ENCODE measurements at places on chromosomes 2 and 18.
A peak's percentile ranks its signal among the peaks of the same experiment; 100 is the strongest.

DNA sequence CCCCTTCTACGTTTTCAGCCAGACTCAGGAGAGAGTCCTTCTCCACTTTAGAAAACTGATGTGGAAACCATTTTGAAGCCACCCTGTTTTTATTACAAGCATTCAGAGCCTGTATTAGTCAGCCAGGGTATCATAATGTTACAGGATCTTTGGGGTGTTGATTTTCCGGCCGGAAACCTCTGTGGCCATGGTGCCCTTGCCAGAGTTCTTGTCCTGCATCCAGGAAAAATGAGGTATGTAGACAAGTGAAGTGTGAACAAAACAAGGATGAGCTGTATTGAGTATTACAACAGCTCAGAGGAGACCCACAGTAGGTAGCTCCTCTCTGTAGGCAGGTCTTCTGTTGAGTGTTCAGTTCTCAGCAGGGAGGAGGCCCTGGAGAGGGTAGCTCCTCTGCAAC, 241.0 kb upstream of the COPS8 start:
- DNase-seq: no peak

DNA sequence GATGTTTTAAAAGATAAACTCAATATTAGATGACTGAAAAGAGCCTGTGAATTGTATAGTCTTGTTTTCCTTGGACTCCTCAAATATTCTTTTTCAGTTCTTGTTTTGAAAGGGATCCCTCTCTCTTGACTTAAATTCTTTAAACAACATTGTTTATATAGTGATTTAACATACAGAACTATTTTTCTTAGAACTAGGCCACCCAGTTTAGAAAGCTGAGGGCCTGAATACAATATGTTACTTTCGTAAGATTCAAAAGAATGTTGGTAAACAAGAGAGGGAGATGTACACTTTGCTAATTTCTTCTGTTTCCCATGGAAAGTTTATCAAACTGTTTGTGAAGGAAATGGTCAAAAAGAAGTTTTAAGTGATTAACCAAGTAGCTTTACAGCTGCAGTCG, 5.5 kb upstream of the TSPYL6 start:
- DNase-seq: no peak

DNA sequence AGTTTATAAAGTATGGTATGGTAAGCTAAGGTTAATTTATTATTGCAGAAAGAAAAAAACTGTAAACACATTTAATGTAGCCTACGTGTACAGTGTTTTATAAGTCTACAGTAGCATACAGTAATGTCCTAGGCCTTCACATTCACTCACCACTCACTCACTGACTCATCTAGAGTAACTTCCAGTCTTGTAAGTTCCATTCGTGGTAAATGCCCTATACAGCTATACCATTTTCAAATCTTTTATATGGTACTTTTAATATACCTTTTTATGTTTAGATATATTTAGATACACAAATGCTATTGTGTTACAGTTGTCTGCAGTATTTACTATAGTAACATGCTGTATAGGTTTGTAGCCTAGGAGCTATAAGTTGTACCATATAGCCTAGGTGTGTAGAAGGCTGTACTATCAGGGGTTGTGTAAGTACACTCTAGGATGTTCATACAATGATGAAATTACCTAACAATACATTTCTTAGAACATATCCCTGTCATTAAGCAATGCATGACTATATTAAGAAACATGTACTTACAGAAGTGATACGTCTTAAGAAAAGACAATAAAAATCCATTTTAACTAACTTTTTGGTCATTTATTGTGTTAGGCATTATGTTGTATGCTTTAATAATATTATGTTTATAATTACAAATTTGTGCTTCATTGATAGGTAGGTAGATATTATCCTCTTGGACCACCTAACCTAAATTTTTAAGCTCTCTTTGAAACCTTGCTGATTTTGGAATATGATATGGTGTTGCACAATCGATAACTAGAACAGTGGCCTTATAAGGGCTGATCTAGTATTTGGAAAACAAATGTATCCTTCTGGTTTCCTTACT, 51.9 kb downstream of the VRK2 start:
- DNase-seq: peak; percentile 51

GRCh38 chr2:215422676-215423075, 13.2 kb downstream of the FN1 start:
- peak; percentile 2 for DNase-seq

DNA sequence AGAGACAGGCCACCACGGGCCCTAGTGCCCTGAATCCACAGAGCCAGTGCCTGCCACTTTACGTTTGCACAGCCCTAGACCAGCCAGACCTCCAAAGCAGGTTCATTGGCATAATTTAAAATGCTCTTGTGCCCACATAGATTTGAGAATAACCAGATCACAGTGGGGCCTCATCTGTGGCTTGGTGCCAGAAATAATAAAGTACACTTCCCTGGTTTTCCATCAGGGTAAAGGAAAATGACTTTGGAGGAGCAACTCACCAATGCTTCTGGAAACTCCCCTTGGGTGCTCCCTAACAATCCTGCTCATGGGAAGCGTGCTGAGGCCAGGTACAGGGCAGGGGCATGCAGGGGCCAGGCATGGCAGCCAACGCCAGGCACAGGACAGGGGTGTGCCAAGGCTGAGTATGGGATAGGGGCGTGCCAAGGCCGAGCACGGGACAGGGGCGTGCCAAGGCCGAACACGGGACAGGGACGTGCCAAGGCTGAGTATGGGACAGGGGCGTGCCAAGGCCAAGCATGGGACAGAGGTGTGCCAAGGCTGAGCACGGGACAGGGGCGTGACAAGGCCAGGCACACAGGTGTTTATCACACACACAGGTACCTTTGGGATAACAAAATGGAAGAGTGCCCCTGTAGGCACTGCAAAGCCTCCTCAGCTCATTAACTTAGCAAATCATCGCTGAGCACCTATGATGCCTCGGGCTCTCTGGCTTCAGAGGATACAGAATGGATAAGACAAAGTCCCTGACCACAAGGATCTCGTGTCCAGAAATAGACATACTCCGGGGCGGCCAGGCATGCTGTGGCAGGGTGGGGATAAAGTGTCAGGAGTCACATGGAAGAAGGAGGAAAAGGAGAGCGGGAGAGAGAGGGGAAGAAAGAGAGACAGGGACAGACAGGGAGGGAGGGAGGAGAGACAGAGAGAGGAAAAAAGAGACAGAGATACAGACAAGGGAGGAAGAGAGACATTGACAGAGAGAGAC, 334.7 kb downstream of the EIPR1 start:
- no peak for DNase-seq

DNA sequence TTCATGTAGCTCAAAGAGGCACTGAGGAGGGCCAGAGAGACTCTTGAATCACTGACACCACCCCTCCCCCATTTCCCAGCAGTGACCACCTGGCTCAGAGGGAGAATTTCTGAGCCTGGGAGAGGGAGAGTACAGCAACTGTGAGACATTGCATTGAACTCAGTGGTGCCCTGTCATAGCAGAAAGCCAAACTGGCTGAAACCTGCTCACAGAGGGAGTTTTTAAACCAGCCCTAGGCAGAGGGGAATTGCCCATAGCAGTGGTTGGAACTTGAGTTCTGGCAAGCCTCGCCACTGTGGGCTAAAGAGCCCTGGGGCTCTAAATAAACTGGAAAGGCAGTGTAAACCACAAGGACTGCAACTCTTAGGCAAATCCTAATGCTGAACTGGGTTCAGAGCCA, 243.1 kb downstream of the ADCYAP1 start:
- DNase-seq: no peak

DNA sequence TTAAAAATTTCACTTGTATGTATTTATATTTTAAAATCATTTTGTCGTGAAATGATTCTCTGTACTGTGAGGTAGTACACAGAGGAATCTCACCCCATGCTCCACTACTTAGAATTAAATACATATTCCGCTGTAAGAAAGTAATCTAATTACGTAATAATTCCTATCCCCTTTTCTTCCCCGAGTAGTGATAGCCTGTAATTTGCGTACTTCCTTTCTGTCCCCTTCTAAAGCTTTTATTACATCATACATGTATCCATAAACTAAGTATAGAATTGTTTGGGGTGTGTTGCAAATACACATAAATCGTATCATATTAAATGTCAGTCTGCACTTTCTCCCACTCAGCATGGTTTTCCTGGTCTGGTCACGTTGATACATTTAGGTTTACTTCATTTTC, 12.4 kb upstream of the CHCHD5 start:
- DNase-seq: no peak

DNA sequence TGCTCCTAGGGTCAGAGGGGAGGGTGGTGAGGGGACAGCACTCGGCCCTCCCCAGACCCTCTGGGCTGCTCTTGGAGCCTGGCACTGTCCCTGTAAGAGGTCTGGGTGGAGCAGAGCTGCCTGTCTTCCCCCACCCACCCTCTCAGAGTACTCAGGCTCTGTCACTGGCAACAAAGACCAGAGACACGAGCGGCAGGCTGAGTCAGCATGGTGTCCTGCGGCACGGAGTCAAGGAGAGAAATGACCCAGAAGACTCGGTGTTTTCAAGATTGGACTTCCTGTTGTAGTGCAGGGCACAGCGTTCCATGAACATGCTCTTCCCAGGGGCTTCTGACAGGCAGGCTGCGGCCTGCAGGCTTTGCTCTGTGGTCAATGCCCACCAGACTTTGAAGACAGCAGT, 19.9 kb downstream of the SIGLEC15 start:
- DNase-seq: no peak

DNA sequence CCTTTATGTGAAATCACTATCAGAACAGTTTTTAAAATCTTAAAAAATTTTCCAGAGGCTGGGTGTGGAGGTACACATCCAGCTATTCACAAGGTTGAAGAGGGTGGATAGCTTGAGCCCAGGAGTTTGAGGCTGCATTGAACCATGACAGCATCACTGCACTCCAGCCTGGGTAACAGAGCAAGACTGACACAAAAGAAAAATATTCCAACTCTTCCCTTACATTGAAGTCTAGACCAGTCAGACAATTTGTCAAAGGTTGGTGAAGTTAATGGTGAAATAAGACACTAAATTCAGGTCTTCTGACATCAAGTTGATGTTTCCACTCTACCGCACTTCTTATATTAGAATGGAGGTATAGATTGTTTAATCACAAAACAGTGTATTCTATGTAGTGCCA, 52.8 kb downstream of the HYCC2 start:
- no peak for DNase-seq

DNA sequence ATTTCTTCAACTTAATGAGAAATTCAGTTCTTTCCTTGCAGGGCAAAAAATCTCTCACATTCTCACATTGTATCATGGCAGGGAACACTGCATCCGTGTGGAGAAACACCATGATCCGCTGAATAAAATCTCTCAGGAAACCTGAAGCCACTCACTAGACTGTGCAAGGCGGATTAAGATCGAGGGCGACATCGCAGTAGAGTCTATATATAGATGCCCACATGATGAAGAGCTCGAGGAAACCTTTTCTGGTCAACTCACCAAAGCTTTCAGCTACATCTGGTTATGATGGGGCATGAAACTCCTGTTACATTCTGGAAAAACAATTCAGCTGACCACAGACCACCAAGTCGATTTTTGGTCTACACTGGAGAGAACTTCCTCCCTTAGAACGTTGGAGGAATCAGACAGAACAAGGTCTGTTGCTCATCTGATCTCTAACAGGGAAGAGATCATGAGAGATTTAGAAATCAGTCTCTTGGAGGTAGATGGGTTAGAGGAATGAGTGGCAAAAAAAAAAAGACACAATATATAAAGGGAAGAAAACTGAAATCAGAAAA, 162.9 kb upstream of the ZNF516 start:
- DNase-seq: no peak

DNA sequence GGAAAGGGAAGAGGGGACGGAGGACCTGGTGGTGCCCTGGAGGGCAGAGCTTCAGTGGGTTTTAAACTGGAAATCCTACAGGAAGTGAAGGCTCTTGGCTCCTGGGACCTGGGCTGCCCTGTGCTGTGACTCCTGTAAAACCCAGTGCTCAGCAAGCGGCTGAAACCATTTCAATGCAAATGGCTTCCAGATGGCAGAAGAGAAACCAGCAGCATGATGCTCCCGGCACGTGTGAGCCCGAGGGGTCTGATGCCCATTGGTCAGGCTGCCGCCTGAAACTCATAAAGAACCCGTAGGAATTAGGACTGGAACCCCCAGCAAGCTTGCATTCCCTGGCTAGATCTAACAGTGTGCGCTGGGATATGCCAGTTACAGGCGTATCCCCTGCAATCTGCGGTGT, 109.2 kb upstream of the THOC1 start:
- DNase-seq: peak; percentile 27

DNA sequence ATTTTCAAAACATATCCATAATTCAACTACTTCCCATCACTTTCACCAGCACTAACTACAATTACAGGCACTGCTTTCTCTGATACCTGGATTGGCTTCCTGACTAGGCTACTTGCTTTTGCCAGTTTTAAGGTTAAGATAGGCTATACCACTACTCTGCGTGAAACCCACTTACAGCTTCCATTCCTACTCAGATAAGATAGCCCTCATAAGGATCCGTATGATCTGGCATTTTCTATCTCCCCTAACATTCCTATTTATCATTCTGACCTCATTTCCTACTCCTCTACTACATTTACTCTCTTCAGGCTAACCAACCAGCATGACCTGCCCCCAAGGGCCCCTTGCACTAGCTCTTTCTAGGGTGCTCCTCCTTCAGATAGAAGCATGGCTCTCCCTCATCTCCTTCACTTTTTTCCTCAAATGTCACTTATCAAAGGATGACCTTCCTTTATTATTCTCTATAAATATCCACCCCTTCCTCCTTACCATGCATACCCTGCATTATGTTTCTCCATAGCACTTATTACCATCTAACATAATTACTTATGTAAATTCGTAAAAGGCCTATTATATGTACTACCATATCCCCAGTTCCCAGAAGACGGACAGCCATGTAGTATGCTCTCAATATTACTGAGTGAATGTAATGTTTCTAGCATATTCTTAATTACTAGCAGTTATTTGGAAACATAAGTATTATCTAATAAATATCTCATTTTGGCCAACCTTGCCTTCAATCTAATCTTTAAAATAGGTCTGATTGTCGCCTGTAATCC, 4.4 kb downstream of the TIA1 start:
- no peak for DNase-seq

DNA sequence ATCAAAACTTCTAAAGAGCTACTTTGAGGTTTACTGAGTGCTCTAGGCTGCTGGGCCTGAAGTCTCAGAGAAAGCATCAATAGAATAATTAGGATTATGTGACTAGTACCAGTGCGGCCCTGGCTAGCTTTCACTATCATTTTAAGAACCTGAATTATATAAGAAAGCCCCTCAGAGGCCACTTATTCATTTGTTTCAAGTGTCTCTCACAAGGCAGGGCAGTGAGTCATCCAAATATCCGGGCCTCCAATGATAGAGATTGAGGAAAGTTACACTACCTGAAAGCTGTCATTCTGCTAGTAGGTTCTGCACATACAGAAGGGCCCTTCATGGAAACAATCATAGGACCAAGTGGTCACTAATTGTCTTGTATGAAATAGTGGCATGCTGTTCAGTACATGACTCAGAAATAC, 193.1 kb downstream of the L3MBTL4 start:
- DNase-seq: no peak

- no peak for DNase-seq
These were observed 127.6 kb upstream of the HS6ST1 start for GRCh38 chr2:128446049-128446873.

- peak; percentile 79 for DNase-seq
These were observed 156.0 kb downstream of the TGIF1 start for GRCh38 chr18:3605954-3606443.

- peak; percentile 37 for DNase-seq
These were observed 50.4 kb downstream of the MALT1 start for GRCh38 chr18:58721566-58722239.
